ENCODE measurements at places on chromosomes 11 and 22.

- no peak overlapping the region for H3K27ac ChIP-seq
- peaks cover 2% of the 10 kb centered on the region for H3K4me1 ChIP-seq
- DNase-seq = no peak
Observed at GRCh38 chr11:119046489-119046888, 10.5 kb downstream of the HYOU1 start.

DNA sequence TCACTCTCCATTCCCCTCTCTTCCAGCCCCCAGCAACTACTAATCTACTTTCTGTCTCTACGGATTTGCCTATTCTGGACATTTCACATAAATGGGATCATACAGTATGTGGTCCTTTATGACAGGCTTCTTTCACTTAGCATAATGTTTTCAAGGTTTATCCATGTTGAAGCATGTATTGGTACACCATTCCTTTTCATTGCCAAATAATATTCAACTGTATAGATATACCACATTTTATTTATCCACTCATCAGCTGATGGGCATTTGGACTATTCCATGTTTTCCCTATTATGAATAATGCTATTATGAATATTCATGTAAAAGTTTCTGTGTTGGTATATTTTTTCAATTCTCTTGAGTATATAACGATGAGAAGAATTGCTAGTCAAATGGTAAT lies 54.5 kb downstream of the MRTFA start:
- peaks cover 13% of the 10 kb centered on the region for H3K4me1 ChIP-seq
- no peaks in the 10 kb centered on the region for H3K27me3 ChIP-seq
- H3K4me3 ChIP-seq = no peak overlapping the region
- DNase-seq = no peak

DNA sequence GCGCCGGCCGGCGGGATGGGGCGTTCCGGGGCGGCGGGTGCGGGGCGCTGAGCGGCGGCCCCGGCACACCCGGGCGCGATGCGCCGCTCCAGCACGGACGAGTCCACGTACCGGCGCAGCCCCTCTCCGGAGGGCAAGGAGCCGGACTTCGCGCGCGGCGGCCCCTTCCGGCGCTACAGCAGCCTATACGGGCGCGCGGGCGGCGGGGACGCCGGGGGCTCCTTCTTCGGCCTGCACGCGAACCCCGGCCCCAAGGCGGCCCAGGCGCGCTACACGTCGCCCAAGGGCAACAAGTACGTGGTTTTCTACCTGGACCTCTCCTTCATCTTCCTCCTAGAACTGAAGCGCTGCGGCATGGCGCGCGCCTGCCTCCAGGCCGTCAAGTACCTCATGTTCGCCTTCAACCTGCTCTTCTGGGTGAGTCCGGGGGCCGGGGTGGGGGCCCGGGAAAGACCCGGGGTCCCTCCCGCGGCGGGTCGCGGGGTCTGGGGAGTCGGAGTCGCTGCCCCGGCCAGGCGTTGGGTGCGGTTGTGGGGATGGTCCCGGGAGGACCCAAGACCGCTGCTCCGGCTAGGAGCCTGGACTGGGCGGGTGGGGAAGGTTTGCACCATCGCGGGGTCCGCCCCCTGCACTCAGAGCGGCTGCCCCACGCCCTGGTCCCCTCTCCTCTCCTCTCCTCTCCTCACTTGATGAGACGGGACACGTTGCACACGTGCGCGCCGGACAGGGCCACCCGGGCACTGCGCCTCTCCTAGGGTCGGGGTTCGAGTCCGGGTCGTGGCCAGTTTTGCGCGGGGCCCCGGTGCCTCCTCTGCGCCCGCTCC lies 7.5 kb downstream of the TSPAN4 start:
- no peaks in the 10 kb centered on the region for H3K36me3 ChIP-seq
- no peaks in the 10 kb centered on the region for H3K4me1 ChIP-seq
- DNase-seq = no peak
- H3K27ac ChIP-seq = no peak overlapping the region

DNA sequence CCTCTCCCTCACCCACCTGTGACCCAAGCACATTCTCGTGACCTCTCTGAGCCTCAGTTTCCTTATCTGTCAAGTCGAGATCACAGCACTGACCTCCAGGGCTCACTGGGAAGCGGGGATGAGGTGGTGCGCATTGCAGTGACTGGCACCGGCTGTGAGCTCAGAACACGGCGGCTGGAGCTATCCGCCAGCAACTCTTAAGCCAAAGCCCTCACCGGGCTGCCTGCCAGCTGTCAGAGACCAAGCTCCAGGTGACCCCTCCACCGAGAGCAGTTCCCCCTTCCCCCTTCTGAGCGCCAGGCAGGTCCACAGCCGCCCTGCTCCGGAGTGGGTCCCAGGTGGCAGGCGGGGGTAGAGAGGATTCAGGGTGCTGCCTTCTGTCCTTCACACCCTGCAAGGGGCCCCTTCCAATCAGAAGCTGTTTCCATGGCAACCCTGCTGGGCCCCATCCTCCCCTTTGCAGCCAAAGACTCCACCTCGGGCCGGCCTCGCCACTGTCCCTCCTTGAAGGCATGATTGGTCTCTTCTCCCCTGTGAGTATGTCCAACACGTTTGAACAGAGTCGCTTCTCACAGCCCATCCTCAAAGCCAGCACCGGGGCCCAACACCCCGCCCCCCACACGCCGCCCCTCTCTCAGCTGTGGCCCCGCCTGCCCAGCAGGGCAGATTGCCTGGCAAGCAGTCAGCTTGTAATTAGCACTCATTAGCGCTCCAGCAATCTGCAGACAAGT lies 98.7 kb downstream of the WNT7B start:
- H3K36me3 ChIP-seq = no peaks in the 10 kb centered on the region
- no peak overlapping the region for H3K4me3 ChIP-seq
- no peaks in the 10 kb centered on the region for H3K4me1 ChIP-seq
- H3K27me3 ChIP-seq = peaks cover 5% of the 10 kb centered on the region

- H3K4me3 ChIP-seq = peak overlapping the region; percentile 65
- peaks cover 15% of the 10 kb centered on the region for H3K27me3 ChIP-seq
- H3K36me3 ChIP-seq = no peaks in the 10 kb centered on the region
- H3K4me1 ChIP-seq = peaks cover 18% of the 10 kb centered on the region
Observed at GRCh38 chr22:50673231-50674129, 857 bp downstream of the SHANK3 start.

DNA sequence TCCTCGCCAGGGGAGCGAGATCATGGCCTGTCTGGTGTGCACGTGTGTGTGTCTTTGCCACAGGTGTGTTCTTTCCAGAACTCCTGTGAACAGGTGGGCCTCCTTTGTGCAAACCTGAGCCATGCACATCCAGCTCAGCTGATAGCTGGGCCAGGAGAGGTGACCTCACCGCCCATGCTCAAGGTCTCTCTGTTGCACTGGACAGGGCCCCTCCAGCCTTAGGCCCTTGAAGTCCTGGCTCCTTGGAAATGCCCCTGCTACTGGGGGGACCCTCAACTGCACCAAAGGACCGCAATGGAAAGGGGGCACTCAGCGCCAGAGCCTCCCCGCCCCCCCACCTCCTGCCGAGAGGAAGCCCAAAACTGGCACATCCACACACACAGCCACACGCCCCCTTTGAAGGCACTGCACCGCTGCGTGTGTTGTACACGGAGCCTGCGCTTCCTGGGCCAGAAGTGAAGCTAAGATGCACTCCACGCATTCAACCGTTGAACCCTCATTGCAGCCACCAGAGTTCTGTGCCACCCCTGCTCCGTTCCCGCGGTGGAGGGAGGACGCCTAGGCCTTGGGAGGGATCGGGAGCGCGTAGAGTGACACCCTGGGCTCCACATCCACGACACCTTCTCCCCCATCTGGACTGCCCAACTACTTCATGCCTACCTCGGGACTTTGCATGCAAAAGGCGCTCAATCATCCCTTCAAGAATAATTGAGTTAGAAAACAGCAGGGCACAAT lies 16.4 kb upstream of the IL2RB start:
- H3K4me1 ChIP-seq = peaks cover 99% of the 10 kb centered on the region
- H3K27me3 ChIP-seq = peaks cover 27% of the 10 kb centered on the region
- peak overlapping the region; percentile 99 for H3K27ac ChIP-seq
- H3K36me3 ChIP-seq = peaks cover 1% of the 10 kb centered on the region
- H3K4me3 ChIP-seq = peak overlapping the region; percentile 97
- no peak for DNase-seq

GRCh38 chr11:7439746-7440320 lies 45.5 kb upstream of the OLFML1 start:
- no peak for DNase-seq
- no peak overlapping the region for H3K4me3 ChIP-seq
- no peaks in the 10 kb centered on the region for H3K36me3 ChIP-seq
- peaks cover 21% of the 10 kb centered on the region for H3K4me1 ChIP-seq

DNA sequence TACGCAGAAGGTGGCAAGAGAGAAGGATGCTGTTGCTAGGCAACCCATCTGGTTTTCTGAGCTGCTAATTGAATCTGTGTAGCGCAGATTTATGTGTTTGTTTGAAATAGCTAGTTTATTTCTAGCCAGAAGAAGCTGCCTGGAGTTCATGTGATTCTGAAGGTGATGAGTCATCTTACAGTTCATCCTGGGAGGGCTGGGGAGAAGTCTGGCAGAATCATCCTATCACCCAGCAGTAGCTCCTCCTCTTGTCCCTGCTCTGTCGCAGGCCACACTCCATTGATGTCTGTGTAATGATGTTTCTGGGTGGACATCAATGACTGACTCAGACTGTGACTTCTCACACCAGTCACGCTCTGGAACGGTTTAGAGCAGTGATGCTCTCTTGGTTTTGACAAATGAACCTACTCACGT lies 4.8 kb upstream of the FBXO7 start:
- no peak overlapping the region for H3K27ac ChIP-seq
- H3K4me3 ChIP-seq = no peak overlapping the region
- H3K36me3 ChIP-seq = no peaks in the 10 kb centered on the region
- peaks cover 14% of the 10 kb centered on the region for H3K27me3 ChIP-seq
- H3K4me1 ChIP-seq = peaks cover 10% of the 10 kb centered on the region

Data from immature natural killer cell (primary cell).